Sciatic nerve (tissue), 2 donors: ENCODE measurements at places on chromosomes 2 and 18.

- no peak for DNase-seq
Measured at GRCh38 chr2:223860809-223861738, 23.7 kb upstream of the AP1S3 start.

DNA sequence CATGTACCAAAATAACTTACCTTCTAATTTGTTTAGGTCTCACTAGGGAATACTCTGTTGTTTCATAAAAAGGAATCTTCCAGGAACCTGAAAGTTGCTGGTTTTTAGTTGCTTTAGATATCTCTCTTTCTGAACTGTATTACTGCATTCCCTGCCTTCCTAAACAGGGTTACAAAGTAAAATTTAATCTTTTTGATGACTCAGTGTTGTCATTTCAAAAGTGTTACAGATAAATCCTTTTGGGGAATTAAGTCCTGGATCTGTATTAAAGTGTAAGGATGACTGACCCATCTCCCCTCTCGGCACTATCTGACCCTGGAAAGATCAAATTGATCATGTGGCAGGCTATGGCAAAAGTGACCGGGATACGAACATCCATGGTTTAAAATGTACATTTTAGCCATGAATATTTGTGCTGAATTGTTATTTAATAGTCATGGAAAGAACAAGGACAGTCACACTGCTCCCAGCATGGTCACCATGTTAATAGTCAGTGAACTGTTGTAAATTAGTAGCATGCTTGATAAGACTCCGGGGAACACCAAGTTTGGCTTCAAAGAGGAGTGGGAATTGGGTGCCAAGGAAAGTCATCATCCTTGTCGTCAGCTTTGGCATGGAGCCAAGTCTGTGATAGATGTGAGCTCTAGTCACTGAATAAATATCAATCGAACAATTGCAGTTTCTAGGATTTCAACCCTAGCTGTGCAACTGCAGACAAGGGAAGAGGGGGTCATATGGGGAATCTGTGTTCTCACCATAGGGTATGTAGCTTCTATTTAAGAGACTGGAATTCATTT lies 4.2 kb downstream of the PLEKHA3 start:
- peak; percentile 64 for DNase-seq

GRCh38 chr2:186603286-186603685 lies 13.4 kb downstream of the ITGAV start:
- no peak for DNase-seq

- no peak for DNase-seq
Measured at GRCh38 chr18:71125581-71125980, 836.7 kb downstream of the SOCS6 start.

DNA sequence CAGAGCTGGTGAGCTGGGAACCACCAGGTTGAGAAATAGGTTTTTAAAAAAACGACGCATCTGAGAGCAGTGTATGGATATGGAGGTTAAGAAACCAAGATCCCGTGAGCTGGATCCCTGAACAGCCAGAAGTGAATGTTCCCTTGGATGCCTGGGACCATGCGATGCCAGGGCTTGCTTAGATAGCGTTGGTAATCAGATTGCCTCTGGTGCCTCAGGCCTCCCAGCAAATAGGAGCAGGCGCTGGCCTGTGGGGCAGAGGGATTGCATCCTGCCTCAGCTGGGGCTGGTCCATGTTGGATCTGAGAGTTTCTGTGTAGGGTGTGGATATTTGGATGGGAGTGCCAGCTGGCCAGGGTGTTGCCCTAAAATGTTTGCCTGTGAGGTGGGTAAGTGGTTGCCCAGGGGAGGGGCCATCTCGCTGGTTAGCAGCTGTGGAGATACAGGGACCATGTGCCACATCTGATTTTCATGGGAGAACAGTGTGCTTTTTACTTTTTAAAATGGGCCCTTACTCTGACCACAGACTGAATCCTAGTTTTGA lies 80.8 kb upstream of the MCFD2 start:
- no peak for DNase-seq

DNA sequence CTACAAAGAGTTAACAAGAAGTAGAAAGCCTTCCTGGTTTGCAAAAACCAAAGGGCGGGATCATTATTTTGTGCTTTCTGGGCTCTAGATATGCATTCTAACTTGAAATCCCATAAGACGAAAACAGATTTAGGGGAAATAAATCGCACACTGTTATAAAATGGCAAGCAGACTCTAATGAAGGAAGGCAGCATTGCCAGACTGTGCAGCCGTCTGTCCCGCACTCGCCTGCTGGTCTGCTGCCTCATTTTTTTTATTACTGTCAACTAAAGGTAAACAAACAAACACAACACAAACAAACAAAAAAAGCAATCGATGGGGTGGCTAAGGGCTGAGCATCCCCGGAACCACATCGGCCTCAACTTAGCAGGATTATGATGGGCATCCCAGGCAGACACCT lies 24.4 kb downstream of the ZNF521 start:
- no peak for DNase-seq

GRCh38 chr2:200403814-200404213 lies 97.3 kb downstream of the SPATS2L start:
- no peak for DNase-seq
